Tibial nerve (tissue), 4 donors: ENCODE measurements at places on chromosomes 12 and 14.

- no peak for DNase-seq
Measured at GRCh38 chr12:4849795-4850345, 59.8 kb upstream of the KCNA1 start.

DNA sequence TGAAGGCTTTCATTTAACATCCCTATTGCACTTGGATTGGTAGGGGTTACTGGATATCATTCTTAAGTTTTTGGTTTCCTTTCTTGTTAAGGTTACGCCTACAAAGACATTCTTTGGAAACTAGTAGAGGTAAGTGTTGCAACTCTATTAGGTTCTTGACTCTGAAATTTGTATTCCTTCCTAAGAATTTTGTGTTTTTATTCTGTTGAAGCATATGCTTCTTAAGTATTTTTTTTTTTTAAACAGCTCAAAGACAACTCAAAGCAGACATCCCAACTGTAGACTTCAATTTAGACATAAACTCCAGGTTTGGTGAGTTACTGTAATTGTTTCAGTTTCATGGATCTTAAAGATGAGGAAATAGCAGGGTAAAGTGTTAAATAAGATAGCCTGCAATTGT is 1.1 kb upstream of the RBMS2 start:
- DNase-seq, result no peak

DNA sequence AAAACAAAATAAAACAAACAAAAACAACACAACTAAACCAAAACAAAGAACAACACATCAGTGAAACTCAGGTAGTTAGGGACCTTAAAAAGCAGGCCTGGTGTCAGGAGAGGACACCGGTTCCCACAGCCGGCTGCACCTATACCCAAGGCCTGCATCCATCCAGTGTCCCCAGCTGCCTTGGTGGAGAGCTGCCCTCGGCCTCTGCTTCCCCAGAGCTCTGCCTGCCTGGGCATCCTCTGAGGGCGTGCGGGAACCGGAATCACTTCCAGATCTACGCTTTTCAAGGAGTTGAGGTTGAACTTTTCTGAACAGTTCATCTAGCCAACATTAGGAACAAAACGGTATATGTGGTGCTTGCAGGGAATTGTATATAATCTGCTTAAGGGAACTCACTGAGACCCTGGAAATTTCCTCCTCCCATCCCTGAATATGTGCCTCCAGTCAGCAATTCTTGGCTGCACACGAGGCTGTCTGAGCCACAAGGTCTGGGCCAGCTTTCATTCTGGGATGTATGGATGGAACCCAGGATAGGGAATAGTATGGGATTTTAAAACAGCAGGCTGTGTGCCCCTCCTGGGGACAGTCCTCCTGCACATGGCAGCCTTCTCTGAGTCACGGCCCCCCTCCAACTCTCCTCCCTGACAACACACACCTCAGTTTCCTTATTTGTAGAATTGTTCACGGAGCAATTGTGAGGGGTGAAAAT is 319.0 kb upstream of the RTL1 start:
- no peak for DNase-seq

GRCh38 chr12:124449623-124450375 is 117.6 kb downstream of the NCOR2 start:
- no peak for DNase-seq

- no peak for DNase-seq
Measured at GRCh38 chr12:44875417-44875953, 630 bp downstream of the NELL2 start.

GRCh38 chr12:42299392-42300308 is 26.2 kb downstream of the ZCRB1 start:
- no peak for DNase-seq

DNA sequence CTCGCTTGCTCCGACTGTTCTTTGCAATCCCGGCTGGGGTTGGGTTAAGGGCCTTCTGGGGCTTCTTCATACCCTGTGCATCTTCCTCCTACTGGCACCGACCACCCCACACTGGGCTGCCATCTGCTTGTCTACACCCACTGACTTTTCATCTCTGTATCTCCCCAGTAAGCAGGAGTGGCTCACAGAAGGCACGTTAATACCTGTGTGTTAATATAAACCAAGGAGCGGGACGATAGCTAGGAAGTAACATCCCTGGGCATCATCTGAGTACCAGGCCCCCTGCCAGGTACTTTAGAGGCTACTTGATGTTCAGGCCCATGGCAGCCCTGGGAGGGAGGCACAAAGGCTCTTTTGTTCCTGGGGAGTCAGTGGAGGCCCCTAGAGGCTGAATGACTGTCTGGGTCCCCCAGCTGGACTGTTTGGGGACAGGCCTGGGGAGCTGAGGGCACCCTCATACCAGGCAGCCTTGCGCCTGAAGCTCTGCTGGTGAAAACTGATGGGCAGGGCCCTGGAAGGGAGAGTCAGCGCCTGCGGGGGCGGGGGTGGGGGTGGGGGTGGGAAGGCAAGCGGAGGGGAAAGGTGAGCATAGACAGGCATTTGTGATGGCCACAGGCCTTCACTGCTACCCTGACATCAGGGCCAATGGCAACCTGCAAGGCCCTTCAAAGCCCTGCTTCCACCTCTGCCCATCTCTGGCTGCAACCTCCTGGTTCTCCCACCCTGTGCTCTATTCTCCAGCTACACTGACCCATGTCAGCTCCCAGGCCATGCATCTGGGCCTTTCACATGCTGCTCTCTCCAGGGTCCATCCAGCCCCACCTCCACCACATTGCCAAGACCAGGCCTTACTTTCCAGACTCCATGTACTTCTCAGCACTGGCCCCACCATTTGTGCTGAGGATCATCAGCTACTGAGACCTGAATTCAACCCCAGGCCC is 34.2 kb upstream of the DEGS2 start:
- no peak for DNase-seq

GRCh38 chr12:2429032-2429431 is 365.7 kb upstream of the FKBP4 start:
- DNase-seq, result no peak

- no peak for DNase-seq
Measured at GRCh38 chr12:5081016-5081415, 37.3 kb downstream of the KCNA5 start.

DNA sequence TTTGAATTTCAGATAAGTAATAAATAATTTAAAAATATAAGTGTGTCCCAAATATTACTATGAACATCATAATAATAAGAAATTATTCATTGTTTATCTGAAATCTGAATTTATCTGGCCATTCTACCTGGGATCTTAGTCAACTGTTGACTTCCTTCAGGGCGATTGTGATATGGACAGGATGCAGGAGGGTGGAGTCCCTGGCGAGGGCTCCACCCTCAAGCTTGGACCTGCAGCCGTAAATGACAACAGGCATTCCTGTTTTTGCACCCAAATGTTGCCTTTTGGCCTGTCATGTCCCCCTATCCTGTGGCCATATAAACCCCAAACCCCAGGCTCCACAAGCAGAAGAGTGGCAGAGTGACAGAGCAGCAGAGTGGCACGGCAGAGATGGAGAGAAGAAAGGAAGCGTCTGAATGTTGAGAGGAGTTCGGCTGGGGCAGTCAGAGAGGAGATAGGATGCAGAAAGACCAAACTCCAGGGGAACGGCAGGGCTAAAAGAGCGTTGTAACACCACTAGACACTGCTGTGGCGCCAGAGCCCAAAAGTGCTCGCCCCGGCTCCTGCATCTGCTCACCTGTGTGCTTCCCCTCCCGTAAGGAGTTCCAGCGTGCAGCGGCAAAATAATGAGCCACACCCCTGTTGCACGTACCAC is 39.4 kb upstream of the FUT8 start:
- no peak for DNase-seq

DNA sequence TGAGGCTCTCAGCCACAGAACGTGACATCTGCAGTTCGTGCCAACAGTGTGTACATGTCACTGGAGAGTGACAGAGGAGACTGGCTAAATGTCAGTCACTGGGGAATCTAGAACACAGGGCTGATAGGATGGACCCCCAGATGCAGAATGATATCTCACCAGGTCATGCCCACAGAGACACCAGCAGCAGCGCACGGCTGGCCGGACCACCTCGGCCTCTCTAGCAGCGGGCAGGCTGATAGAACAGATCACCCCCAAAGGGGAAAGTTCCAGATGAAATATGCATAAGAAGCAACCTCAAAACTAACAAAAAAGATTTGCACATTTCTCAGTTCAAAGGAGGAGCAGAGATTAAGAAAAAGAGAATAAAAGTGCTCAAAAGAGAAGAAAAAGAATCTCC is 266.5 kb downstream of the SEC23A start:
- no peak for DNase-seq

GRCh38 chr14:104503691-104504090 is 75.9 kb upstream of the C14orf180 start:
- DNase-seq, result no peak

DNA sequence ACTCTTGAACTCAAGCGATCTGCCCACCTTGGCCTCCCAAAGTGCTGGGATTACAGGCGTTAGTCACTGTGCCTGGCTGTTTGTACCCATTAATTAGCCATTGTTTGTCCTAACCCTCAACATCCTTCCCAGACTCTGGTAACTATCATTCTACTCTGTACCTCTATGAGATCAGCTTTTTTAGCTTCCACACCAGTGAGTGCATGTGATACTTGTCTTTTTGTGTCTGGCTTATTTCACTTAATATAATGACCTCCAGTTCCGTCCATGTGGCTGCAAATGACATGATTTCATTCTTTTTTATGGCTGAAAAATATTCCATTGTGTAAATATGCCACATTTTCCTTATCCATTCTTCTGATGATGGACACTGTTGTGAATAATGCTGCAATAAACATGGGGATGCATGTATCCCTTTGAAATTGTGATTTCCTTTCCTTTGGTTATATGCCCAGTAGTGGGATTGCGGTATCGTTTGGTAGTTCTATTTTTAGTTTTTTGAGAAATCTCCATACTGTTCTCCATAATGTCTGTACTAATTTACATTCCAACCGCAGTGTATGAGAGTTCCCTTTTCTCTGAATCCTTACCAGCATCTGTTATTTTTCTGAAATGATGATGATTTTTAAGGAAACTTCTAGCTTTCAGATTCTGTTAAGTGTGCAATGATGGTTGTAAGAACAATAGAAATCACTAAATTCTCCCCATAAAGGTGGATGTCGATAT is 6.7 kb upstream of the PPP4R3A start:
- no peak for DNase-seq

GRCh38 chr14:56724013-56724412 is 86.3 kb downstream of the OTX2 start:
- no peak for DNase-seq

DNA sequence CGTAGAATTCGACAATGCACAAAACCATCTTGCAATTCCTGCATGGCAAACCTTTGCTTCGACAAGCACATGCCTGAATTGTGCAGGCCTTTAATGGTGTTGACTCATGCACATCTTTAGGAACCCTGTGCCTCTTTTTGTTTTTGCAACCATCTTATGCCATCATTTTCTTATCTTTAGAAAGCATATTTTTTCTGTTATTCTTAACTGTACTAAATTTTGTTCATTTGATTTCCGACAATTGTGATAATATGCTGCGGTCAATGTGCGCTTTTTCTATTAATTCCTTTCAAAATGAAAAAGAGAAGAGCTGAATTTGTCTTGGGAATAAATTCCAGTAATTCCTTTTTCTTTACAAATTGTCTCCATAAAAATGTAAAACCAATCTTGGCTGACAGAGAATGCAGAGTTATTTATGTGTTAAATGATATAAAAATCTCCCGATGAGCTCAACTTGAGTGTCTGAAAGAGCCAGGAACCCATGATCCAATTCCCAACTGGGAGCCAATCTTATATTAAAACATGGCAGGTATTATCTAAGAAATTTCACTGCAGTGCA is 20.1 kb upstream of the CDK17 start:
- no peak for DNase-seq

- DNase-seq, result no peak
Measured at GRCh38 chr14:102781063-102781462, 3.8 kb downstream of the TRAF3 start.

DNA sequence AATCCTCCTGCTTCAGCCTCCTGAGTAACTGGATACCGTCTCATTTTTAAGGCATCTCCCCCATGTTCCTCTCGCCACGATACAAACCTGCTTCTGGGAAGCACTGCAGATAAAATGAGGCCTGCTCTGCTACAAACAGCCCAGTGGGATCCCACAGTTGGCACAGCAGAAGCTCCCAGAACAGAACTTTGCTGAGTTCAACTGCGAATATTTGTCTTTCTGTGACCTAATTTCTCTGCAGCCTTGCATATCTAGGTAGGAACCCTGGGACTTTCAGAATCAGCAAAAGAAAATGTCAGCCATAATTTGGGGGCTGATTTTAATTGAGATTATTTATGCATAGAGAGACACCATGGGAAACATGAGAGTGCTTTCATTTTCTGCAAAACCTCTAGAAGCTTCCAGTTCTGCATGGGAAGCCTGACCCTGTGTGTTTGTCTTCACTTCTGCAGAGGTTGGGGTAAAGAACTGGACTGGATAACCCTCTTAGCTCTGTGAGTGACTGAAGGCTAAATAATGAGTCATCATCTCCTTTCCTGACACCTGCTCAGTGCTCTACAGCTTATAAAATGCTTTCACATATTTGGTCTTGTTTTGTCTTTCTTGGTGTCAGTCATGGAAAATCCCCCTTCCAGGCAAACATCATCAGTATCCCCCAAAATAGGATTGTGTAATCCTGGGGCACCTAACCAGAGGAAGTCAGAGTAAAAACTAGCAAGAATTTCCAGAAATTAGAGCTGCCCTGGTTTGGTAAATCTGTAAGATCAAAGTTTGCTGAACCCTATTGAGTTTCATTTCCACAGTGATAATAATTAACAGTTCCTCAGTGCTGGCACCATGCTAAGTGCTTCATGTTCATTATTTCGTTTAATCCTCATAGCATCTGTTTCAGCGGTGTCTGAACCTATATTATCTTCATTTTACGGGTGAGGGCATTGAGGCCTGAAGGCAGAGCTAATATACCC is 185.8 kb downstream of the SLC15A4 start:
- DNase-seq, result no peak

DNA sequence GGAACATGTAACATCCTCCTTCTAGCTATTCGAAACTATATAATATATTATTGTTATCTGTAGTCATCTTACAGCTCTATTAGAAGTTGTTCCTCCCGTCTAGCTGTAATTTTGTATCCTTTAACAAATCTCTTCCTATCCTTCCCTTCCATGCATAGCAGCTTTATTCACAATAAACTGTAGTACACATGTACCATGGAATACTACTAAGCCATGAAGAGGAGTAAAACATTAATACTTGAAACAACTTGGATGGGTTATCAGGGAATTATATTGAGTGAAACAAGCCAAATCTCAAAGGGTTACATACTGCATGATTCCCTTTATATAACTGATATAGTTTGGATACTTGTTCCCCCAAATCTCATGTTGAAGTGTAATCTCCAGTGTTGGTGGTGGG is 33.9 kb upstream of the STK38L start:
- DNase-seq, result no peak

GRCh38 chr14:68727315-68728047 is 65.4 kb downstream of the ZFP36L1 start:
- DNase-seq, result no peak

GRCh38 chr12:46318037-46318436 is 49.2 kb upstream of the SLC38A1 start:
- DNase-seq, result no peak

- no peak for DNase-seq
Measured at GRCh38 chr12:88578276-88579160, 1.8 kb downstream of the KITLG start.

- no peak for DNase-seq
Measured at GRCh38 chr14:69671365-69672030, 60.1 kb downstream of the SUSD6 start.
